ENCODE measurements at places on chromosomes 5 and 9.

- DNase-seq, result peak; percentile 62
These were observed 77.7 kb downstream of the ARSB start for GRCh38 chr5:78907255-78907891.

- no peak for DNase-seq
These were observed 556.7 kb upstream of the TLE4 start for GRCh38 chr9:79014929-79015699.

DNA sequence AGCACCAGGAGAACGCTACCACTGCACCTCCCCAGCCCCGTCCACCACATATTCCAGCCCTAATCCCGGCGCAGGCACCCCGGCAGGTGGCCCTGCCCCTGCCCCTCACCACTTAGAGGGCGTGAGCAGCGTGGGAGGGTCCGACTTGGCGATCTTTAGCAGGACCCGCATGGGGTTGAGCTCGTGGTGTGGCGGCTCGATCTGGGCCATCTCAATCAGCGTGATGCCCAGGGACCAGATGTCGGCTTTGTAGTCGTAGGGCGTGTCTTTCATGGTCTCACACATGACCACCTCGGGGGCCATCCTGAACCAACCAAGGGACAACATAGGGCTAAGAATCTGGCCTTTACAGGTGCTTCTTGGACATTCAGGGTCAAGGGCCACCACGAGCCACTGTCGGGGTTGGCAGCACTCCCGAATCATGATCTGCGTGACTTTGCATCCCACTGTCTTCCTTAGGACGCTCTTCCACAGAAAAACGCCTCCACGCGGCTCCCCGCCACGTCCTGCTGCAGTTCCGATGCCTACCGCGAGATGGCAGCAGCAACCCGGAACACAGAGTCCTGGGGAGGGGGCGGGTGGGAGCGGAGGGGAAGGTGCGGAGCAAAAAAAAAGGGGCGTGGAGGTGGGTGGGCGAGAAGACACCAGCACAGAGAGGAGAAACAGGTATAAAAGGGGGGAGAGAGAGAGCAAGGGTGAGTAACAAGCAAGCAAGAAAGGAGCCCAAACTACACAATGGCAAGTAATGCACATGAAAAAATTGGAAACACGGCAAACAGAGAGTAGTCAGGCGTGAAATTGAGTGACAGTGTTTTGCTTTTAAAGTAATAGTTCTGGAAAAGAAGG is 81.3 kb downstream of the STK10 start:
- peak; percentile 40 for DNase-seq

DNA sequence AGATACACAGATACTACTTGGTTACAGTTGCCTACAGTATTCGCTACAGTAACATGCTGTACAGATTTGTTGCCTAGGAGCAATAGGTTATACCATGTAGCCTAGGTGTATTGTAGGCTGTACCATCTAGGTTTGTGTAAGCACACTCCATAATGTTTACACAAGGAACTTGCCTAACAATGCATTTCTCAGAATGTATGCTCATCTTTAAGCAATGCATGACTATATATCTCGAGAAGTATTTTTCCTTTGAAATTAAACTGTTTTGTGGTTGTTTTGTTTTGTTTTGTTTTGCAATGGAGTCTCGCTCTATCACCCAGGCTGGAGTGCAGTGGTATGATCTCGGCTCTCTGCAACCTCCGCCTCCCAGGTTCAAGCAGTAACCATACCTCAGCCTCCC is 25.3 kb downstream of the LRRC70 start:
- DNase-seq, result no peak

GRCh38 chr9:73269430-73270101 is 117.9 kb downstream of the ANXA1 start:
- peak; percentile 35 for DNase-seq

GRCh38 chr5:32504989-32505596 is 60.6 kb upstream of the ZFR start:
- no peak for DNase-seq

- no peak for DNase-seq
These were observed 85.1 kb upstream of the RAI14 start for GRCh38 chr5:34570721-34571676.

DNA sequence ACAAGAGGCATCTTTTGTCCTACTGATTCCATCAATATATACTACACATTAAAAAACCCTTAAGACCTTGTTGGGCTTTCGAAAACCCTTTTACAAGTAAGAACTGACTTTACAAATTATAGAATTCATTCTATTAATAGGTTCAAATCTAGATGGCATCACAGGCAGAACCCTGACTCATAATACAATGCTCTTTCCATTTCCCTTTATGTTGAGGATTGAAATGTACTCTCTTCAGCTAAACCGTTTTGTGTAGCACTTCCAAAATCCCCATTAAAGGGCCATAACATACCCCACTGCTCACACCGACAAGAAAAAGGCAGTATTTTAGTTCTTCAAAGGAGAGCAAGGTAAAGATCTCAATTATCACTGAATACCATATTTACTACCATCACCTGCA is 11.2 kb downstream of the CSNK1A1 start:
- DNase-seq, result no peak

DNA sequence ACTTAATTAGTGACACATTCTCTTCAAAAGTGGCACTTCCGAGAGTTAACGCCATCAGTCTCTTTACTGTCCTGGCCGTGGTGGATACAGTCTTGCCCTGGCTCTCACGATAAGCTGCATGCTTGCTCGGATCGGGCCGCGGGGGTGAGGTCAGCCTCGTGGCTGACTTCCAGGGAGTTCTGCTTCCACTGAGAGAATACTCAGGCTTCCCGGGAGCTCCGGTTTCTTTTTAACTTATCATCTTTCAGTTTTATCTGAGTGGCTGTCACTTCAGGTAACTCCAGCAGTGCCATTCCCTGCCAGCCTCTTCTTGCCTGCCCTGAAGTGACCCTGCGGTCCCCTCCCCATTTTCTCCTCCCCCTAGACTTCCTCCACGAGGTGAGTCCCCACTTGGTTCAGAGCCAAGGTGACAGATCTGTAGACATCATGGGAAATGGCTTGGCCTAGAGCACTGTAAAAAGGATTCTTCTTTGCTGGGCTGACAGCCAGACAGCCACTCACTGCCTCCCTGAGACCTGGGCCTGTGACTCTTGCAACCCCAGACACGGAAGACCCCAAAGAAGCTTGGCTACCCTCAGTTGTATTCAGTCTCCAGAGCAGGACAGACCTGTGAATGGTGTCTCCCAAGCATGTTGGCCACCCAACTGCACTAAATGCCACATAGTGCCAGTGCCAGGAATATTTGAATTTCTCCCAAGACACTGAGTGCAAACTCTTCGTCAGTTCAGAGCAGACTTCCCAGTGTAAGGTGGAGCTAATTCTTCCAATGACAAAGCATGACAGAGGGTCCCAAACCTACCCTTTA is 95.1 kb downstream of the DAPK1 start:
- DNase-seq, result peak; percentile 74

DNA sequence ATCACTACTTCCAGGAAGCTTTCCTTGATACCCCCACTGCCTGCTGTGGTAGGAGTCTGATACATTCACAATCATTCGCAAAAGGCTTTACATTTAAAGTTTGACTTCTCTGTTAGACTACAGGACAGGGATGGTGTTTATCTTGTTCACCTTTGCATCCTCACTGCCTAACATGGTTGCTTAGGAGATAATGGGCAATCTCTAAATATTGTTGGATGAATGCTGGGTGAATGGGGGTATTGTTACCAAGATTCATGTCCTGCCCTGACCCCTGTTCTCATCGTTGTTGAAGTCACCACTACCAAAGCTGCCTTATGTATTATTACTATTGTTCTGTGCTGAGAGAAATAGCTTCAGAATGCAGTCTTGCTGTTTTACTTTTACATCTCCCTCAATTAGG is 7.7 kb upstream of the TMEFF1 start:
- no peak for DNase-seq

DNA sequence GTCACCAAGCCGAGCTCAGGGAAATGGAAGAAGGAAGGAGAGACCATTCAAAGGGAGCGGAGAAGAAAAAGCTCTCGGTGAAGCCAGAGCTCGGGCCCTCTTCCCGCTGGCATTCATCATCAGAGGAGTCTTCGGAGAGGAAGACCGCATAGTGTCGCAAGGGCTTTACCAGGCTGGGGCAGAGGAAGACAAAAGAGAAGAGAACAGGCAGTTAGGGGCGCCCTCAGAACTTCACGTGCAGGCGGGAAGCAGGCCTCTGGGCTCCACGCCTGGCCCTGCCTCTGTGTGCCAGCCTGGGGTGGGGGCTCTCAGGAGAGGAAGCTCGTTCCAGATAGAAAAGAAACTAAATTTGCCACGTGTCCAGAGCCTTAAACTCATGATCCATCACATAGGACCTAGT is 31.7 kb downstream of the CRB2 start:
- no peak for DNase-seq

- DNase-seq, result no peak
These were observed 83.5 kb upstream of the RUSC2 start for GRCh38 chr9:35406183-35406959.

DNA sequence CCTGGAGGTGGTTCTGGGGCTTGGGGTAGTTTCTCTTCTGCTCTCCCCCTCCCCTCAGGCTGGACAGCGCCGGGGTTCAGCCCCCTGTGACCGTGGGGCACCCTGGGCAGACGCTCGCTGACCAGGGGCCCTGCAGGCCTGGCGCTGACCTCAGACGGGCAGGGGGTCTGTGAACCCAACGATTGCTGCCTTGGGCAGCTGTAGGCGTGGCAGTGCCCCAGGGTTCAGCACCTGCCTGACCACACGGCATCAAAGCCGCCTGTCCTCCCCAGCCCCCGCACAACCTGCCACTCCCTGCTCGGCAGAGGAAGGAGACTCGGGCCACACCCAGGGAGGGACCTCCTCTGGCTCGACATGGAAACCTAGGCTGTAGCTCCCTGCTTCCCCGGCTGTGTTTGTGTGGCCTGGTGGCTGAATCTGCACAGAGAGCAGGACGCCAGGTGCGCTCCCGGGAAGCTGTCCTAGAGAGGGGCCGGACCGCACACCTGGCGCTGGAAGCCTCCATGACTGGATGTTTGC is 12.2 kb downstream of the LCN12 start:
- no peak for DNase-seq

GRCh38 chr9:15329539-15330109 is 22.6 kb upstream of the TTC39B start:
- no peak for DNase-seq

DNA sequence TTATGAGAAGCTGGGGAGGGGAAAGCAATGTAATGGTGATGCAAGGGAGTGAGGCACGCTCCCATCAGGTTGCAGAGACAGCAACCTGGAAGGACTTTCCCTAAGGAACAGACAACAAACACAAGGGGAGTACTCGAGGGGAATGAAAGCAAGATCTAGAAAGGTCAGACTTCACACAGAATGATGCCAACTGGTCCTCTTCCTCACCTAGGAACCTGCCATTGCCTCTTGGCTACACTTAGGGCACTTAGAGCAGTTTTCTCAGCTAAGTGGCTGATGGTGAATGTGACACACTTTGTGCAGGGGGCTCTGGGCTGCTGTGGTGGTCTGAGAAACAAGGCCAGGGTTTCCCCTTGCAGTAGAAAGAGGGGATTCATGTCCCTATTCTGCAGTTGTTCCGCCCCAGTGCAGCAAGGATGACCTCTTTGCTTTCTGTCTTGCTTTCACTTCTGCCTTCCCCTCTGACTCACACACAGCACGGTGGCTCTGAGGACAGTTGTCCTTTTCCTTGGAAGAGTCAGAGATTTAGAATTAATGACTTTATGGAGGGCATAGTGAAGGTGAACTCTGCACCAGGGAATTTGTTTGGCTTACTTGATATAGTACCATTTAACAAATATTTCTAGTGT is 394.0 kb upstream of the KLF4 start:
- no peak for DNase-seq

- no peak for DNase-seq
These were observed 17.2 kb downstream of the SGTB start for GRCh38 chr5:65704621-65705239.

- no peak for DNase-seq
These were observed 243.3 kb downstream of the SEC61B start for GRCh38 chr9:99465231-99465907.

DNA sequence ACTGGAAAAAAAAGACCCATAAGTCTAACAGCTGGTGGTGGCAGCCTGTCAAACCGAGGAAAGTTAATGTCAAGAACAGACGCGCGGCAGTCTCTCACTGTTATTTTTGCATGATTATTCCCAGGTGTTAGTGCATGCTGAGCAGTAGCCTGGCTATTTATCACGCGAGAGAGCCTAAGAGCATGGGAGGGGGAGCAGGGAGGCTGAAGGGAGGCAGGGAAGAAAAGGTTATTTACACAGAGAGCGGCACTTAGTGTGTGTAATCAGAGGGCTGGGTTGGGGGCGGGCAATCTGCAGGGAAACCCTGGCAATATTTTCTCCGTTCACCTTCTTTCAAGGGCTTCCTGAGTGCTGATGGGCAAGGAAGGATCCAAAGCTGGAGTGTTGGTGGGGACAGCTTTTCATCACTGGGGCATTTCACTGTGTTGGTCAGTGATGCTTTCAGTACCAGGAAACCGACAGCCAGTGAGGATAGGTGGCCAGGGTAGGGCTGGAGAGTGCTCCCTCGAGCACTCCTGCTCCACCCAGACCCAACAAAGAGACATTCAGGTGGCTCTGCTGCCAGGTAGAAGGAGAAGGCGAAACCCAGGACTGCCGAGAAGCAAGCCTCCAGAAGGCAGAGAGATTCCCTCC is 39.6 kb downstream of the ZNF608 start:
- DNase-seq, result no peak

GRCh38 chr5:149420545-149421371 is 41.7 kb upstream of the IL17B start:
- DNase-seq, result no peak

DNA sequence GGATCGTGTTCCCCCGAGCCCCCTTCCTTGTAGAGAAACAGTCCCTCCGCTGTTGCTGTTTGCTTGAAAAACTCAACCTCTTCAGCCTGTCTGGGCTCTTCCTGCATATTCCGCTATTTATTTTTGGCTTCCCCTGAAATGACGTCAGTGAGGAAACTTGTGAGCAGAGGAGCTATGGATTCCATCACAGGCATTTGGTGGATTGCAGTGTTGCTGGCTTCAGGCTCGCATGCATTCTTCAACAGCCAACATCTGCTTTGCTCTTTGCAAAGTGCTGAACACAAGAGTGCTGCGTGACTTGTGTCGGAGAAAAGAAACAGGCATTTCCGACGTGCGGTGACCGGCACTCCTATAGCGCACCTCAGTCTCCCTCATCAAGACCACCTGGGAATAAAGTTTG is 232.7 kb downstream of the RFK start:
- DNase-seq, result no peak

DNA sequence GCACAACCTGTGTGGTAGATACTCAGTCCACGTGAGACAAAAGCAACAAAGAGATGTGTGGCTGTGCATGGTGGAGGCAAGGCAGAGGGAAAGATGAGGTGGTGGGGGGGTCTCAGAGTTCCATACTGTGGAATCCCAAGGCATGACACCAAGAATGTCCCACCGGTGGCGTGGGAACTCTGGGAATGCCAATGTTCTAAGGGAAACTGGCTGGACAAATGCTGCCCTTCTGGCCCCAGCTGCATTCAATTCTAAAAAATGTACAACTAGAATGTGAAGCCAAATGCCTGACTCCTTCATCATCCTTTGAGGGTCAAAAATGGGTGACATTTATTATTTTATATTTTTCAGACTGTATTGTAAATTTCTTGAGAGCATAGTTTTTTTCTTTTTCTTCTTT is 58.2 kb upstream of the EQTN start:
- DNase-seq, result no peak

All from ACHN (cell line).